ENCODE measurements at places on chromosomes 16 and 17.

DNA sequence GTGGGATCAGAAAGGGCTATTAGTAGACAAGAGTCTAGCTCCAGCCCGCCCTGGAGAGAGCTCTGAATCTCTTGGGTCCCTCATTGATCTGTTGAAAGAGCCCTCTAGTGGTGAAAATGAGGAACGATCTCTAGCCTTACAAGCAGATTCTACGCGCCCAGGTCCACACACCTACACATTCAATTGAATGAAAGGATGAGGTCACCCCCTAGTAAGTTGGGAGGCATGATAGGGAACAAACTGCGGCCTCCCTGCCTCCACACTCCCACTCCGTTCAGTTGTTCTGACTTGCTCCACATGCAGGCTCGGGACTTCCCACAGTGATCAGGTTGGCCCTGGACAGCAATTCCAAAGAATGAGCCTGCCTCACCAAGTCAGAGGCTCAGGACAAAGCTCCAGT lies 2.9 kb upstream of the CACNG3 start:
- no peak for DNase-seq

DNA sequence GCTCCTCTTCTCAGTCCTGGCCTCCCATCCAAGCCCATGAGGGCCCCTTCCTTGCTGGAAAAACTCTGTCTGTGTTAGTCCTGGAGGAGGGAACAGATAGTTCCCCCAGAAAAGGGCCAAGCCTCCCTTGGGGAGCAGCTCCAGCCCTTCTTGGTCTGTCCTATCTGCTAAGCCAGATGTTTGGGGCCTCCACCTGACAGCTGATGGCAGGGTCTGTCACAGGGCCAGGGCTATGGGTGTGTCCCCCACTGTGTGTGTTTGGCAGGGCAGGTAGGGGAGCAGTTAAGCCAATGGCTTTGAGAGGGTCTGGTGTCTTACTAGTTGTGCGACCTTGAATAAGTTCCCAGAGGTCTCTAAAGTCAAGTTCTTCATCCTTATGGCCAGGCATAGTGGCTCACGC lies 13.6 kb upstream of the SLC4A1 start:
- DNase-seq: no peak

GRCh38 chr17:51598824-51599223 lies 338.5 kb downstream of the UTP18 start:
- DNase-seq: no peak

DNA sequence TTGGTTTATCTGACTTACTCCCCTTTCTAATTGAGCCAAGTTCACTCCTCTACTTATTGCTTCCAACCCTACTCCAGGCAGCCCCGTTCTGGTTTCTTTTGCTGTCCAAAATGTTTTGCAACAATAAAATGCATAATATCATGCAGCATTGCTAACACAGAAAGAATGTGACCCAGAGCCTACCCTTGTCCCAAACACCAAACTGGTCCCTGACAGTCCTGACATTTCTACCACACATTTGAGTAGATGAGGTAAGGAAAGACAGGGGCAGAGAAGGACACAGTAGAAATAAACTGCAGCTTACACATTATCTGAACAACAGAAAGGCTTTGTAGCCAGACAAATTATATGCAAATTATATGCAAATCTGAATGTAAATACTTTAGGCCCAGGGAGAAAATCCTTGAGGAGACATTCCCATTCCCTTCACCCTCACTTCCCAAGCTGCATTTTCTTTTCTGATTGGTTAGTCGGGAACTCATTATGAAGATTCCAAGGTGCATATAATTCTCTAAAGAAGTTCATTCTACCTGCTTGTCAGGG lies 31.6 kb downstream of the SOX9 start:
- no peak for DNase-seq

DNA sequence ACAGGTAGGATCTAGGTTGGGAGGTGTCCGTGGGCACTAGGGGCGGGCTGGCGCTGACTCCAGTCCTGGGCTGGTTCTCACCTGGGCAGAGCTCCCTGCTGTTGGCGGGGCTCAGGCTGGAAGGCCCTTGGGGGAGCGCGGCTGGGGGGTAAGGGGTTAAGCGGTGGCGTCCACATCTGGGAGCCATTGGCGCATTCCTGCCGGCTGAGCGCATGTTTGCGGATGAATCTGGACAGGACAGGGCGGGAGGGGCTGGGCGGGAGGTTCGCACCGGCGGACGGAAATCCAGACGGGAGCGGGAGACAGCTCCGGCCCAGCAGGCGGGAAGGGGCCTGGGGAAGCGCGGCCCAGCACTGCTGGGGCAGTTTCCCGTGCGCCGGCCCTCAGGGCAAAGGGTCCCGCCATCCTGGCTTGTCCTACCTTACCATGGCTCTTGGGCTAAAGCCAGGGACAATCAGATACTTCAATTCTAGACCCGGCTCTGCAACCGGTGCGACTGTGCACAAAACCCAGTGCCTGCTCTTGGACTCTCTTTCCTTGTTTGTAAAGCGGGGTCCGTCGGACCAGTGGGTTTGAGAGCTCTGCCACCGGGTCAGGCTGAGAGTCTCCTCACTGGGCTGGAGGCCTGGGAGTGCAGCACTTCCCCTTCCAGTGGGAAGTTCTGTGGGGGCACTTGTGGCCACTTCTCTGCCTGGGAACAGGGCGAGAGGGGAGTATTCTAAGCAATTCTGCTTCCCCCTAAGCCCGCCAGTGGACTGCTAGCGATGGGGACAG lies 7.8 kb downstream of the RARA start:
- DNase-seq: no peak

GRCh38 chr17:39688475-39688835 lies 598 bp upstream of the PGAP3 start:
- DNase-seq: no peak

DNA sequence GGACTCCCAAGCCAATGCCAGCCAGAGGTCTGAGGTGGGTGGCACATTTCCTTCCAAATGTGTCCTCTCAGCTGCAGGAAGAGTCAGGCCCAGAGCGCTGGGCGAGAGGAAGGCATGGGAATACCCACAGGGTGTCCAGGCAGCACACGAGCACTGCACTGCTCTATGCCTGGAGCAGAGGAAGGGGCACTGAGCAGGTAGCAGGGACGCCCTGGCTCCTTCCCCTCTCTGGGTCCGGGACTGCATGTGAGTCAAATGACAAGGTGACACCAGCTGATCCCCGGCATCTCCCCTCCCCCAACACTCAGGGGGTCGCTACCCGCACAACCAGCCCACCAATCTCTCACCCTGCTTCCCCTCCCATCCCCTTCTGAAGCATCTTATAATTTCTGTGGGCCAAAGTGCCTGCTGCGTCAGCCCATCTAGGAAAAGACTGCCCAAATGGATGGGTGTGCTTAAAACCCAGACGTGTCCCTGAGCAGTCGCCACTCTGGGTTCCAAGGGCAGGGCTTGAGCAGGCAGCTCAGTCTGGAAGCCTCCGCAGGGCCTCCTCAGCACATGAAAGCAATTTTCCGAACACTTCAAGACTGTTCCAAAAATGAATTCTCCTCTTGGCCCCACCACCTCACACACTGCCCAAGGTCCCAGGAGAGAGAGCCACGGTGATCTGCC lies 12.0 kb upstream of the BCAR1 start:
- no peak for DNase-seq

GRCh38 chr17:51908841-51909537 lies 249.5 kb downstream of the CA10 start:
- no peak for DNase-seq

DNA sequence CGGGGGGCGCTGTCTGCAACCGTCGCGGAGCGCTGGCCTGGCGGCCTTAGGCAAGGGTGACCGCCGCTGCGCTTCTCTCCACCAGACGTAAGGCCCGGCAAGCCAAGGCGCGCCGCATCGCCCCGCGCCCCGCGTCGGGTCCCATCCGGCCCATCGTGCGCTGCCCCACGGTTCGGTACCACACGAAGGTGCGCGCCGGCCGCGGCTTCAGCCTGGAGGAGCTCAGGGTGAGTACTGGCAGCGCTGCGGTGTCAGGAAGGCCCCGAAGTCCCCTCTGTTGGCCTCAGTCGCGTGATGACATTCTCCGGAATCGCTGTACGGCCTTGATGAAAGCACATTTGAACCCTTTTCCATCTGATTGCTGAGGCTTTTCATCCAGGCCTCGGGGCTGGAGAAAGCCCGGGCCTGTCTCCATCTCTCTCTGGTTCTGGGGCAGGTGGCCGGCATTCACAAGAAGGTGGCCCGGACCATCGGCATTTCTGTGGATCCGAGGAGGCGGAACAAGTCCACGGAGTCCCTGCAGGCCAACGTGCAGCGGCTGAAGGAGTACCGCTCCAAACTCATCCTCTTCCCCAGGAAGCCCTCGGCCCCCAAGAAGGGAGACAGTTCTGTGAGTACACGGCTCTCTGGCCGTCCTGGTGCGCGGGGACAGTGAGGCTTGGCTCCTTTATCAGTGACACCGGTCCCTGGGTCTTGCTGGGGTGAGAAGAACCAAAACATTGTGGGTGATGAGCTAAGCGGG lies 831 bp downstream of the RPL13 start:
- DNase-seq: no peak

DNA sequence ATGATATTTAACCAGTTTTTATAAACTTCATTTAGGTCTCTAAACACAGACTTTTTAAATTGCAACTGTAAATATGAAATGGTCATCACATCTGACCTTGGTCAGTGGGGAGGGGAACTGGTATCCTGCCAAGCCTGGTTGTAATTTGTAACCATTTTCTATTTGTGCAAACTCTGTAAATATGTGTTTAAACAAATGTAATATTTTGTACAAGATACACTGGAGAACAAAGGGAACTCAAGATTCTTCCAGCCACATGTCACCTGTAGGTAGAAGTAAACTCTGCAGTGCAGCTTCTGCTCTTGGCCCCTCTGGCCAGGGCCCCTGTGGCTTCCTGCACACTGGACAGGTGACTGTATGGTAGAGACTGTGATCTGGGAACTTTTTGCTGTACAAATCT lies 35.8 kb downstream of the AKAP1 start:
- no peak for DNase-seq

DNA sequence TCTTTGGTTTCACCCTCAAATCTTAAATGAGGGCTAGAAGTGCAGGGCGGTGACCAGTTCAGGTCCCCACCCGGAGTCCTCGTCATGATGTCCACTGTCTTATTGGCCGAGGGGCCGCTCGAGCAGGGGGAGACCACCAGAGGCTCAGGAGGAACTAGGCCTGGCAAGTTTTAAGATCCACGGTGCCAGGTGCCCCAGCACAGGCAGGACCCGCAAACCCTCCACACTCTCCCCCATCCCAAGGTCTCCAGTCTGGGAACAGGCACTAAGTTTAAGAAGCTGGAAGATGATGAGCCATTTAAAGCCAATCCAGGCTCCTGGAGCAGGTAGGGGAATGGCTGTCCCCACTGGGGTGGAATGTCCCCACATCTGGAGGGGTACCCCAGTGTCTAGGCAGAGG lies 4.1 kb downstream of the DLX3 start:
- no peak for DNase-seq

DNA sequence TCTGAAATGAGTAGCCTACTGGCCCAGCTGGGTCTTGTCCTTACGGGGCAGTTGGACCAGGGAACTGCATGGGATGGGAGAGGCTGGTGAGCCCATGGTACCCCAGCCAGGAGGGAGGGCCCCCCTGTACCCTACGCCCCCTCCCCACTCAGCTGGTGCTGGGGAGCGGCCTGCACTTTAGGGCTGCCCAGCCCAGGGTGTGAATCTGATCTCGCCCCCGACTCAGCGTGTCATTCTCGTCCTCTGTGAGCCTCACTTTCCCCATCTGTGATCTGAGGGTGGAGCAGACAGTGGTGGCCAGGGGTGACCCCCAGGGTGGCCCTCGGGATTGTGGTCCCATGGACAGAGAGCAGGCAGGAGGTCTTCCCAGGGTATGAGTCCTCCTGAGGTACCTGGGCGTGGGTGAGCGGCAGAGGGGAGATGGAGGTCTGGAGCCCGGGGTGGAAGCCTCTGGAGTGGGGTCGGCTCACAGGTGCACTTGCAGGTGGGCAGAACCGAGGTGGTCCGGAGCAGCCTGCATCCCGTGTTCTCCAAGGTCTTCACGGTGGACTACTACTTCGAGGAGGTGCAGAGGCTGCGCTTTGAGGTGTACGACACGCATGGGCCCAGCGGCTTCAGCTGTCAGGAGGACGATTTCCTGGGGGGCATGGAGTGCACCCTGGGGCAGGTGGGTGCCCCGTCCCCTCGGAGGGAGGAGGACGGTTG lies 1.6 kb downstream of the CPNE7 start:
- DNase-seq: no peak

GRCh38 chr17:81553616-81554181 lies 1.5 kb upstream of the FAAP100 start:
- no peak for DNase-seq

DNA sequence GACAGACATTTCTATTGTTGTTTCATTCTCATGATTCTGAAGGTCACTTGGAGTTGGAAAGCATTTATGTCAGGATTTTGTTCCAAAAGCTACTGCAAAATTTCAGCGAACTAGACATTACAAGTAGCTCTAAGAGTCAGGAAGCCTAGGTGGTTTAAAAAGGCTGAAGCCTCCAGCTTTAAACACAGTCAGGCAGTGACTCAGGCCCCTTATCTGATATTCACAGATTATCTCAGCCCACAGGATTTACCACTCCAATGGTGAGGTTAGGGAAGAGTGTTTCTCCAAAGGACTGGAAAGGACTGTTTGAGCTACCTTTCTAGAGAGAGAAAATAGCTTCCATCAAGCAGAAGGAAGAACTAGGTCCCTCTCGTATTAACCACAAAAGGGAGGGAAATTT lies 624.4 kb upstream of the C16orf82 start:
- DNase-seq: no peak

DNA sequence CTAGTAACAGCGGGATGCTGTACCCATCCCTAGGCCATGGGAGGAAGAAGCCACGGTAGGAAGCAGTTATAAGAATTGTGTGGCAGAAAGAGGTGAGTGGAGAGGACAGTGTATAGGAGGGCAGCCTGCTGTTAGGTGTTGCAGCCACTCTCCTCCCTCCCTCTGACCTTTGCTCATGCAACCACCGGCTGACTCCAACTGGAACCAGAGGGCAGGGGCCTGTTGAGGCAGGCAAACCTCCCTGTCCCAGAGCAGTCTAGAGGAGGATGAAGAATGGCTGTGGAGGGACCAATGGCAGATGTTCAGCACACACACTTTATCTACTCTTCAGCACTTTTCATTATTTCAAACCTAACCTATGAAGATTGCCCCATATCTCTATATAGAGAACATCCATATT lies 2.2 kb downstream of the TXNL4B start:
- no peak for DNase-seq

DNA sequence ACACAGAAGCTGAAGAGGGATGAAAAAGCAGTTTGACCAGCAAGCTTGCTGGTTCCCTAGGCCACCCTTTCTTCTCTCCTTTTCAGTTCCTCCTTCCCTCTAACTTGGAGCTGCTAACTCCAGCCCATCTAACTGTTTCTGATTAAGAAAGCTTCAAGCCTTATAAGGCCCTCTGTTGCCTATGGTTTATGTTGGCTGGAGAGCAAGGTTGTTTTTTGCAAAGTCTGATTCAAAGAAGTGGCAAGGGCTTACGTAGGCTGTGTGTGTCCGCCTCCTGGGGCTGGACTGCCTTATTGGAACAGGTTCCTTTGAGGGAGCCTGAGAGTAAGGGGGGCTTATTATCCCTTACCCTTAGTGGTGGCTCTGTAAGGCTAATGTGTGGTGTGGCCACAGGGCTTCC lies 7.1 kb downstream of the AKAP1 start:
- DNase-seq: peak; percentile 58

GRCh38 chr17:78581304-78581703 lies 4.1 kb upstream of the DNAH17 start:
- no peak for DNase-seq

- DNase-seq: no peak
These were observed at the start of gene CAPNS2 for GRCh38 chr16:55566432-55567175. Gene CAPNS2, plus strand, starts transcription at chr16:55566684. Its CDS starts 73 bp downstream, at chr16:55566757.

All from thoracic aorta (tissue), 2 donors.